ENCODE measurements at places on chromosomes 13 and 19. TPM values are rescaled to one million over a fixed set of nuclear protein-coding genes. Genes with fewer than 3 reads are reported as not detected.

SLC25A41 gene
- not detected for total RNA-seq

PLIN4 gene
- 0.72 TPM for total RNA-seq

PROZ gene
- total RNA-seq = not detected

FCAR gene
- total RNA-seq = not detected
